Kidney (tissue), 22 donors: ENCODE measurements at places on chromosomes 16 and 17.

DNA sequence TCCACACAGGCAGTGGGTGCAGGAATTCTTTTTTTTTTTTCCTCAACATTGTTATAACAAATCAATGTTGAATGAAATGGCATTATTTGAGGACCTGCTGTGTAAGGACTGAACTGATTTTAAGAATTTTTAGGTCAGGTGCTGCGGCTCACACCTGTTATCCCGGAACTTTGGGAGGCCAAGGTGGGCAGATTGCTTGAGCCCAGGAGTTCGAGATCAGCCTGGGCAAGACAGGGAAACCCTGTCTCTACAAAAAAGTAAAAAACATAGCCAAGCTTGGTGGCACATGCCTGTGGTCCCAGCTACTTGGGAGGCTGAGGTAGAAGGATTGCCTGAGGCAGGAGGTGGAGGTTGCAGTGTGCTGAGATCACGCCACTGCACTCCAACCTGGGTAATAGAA lies 12.4 kb downstream of the MPRIP start:
- no peak for DNase-seq

DNA sequence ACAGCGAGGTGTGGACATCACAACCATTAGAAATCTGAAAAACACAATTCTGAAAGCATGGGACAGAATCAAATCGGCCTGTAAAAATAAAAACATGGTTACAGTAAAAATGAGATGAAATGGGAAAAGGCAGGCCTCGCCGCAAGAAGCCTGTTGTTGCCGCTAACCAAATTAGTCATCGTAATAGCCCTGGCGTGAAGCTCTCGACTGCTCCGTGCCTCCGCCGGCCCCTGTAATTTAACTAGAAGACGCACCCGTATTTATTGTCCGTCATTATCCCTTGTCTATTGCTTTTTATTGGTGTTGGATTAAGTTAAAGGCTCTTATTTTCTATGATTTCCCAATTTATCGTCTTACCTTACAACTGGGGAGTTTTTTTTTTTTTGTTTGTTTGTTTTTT lies 334.6 kb upstream of the EEF2KMT start:
- no peak for DNase-seq

- DNase-seq: no peak
Measured at GRCh38 chr16:47884116-47884725, 271.6 kb downstream of the ABCC12 start.

DNA sequence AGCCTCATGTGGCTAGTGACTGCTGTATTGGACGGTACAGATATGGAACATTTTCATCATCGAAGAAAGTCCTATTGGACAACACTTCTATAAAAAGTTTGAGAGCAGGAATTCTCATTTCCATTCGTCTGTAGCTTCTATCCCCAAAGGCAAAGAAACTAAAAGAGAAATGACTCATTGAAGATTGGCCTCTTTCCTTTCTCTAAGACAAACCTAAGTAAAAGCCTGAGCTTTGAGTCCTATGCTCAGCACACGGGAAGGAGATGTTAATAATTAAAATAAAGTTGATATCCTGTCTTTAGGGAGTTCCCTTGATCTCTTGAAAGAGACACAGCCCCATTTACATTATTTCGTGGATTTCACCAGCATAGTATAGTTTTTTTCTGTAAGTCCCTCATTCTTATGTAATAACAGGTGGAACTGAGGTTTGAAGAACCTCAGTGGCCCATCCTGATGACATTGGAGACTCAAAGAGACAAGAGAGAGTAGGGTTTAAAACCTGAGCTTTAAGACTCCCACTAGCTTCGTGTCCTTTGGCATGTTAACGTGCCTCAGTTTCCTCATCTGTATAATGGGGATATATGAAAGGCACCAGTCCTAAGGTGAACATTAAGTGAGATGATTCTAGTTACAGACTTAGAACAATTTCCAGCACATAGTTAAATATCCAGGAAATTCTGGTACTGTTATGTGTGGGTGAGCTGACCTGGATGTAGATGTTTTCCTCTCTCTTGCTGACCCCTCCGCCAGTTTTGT lies 174.0 kb downstream of the IRX3 start:
- DNase-seq: no peak

DNA sequence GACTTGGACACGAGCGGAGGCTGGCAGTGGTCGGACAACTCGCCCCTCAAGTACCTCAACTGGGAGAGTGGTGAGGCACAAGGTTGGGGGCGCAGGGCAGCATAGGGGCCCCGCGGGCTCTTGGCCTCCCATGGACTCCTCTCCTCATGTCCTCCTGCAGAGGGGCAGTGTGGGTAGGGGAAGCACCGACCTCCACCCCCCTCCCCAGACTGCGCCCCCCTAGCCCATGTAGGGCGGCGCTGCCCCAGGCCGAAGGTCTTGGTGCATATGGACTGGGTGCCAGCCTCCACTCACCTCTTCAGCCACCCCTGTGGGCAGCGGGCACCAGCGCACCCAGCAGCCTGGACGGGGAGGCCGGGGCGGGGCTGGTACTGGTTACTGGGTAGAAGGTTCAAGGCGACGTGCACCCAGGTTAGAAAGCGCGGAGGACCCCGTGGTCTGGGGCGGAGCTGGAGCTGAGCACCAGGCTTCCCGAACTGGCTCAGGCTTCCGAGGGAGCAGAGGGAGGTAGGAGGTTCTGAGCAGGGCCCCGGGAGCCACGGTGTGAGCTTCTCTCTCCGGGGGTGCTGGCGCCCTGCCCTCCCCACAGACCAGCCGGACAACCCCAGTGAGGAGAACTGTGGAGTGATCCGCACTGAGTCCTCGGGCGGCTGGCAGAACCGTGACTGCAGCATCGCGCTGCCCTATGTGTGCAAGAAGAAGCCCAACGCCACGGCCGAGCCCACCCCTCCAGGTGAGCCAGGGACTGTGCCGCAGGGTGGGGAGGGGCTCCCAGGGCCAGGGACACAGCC lies 39.5 kb downstream of the MRC2 start:
- DNase-seq: no peak

GRCh38 chr17:82560802-82561428 lies 41.4 kb downstream of the FOXK2 start:
- DNase-seq: no peak

DNA sequence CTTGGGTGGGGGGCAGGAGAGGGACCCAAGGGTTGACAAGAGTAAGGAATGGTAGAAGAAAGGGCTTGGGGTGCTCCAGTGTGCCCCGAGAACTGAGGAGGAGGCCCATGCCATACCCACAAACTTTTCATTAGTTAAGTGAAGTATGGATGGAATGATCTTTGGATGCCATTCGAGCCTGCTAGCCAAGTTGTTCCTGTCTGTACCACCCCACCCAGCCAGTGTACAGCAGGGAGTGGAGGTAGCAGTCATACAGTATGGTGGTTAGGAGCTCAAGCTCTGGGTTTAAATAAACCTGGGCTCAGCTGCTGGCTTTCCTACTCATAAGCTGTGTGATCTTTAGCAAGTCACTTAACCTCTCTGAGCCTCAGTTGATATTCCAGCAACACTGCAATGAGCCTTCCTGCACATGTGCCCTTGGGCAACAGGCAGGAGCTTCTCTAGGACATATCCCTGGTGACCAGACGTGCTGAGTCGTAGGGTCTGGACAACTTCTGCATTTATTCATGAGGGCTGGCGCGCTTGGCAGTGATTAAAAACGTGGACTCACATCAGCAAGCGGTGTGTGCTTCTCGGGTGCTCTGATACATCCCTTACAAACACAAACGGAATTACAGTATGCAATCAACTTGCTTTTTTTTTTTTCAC lies 22.9 kb downstream of the ITPRIPL2 start:
- DNase-seq: no peak

DNA sequence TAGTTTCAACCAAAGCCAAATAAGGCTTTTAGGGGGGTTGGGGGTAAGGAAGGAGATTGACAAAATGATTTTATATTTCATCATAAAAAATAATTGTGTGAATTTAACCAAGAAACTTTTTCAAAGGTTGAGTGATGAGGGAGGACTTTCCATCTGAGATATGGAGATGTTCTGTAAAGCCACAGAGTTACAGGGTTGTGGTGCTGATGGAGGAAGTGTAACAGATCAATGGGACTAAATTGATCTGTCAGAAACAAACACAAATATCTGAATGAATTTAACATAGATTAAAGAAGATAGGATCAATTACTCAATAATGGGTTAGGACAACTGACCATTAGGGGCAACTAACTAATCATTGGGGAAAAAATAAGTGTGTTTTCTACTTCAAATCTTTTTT lies 14.2 kb upstream of the PIK3R5 start:
- no peak for DNase-seq

- DNase-seq: peak; percentile 62
Measured at GRCh38 chr17:5123343-5124124, 7.7 kb downstream of the USP6 start.

DNA sequence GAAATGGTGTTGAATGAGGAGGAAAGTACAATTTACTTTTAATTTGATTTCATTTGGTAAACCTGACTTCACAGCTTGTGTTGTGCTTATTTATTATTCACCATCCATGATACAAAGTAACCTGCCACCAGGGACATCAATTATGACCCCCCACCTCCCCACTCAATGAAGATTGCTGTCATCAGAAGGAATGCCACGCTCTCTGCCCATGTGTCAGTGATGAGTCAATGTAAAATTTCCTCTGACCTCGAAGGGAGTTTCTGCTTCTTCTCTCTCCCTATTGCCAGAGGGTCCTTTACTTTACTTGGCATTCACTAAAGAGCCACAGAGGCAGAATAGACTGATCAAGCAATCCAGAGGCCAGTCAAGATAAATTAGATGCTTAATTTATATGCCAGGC lies 759.7 kb downstream of the CDH11 start:
- DNase-seq: peak; percentile 12
